ENCODE measurements at places on chromosomes 4 and X. TPM values are rescaled to one million over a fixed set of nuclear protein-coding genes. Genes with fewer than 3 reads are reported as not detected.

The CLCN5 gene
- 18.9 TPM for total RNA-seq

DNA sequence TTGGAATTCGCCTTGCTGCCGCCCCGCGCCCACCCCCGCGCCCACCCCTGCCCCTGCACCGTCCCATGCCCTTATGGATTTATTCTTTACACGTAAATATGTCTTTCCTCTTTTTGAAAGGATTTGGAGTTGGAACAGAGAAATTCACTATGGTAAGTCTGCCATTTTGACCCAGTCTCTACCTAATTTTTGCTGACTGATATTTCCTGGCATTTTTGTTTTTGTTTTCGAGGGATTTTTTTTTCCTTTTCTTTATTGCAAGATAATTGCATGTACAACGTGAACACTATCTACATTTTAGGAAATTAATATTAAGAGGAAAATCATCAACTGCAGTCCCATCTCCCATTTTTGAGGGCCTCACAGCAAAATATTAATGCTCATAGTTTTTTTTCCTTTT is 468 bp upstream of the SPIN2B start:
- DNase-seq, result no peak

DNA sequence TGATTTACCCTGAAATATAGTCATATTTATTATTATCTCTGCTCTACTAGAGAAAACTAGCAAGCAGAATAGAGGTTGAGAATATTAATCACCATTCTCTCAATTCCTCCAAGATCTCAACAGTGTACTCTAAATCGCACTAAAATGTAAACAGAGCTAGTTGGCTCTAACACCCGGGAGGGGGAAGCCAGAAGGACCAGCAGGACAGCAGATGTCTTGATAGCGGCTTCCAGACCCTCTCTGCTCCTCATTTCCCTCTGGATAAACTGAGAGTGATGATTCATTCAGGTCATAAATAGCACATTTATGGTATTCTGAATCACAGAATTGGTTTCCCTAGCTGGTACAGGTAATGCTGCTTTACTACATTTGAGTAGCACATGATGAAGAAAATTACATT is 82.5 kb downstream of the TBC1D9 start:
- peak; percentile 59 for DNase-seq

The ATXN3L gene
- not detected for total RNA-seq

- DNase-seq, result no peak
Measured at GRCh38 chrX:39398215-39398962, 597.1 kb downstream of the MID1IP1 start.

GRCh38 chr4:147096667-147097604 is 151.3 kb upstream of the TTC29 start:
- peak; percentile 21 for DNase-seq

- no peak for DNase-seq
Measured at GRCh38 chr4:143178923-143179322, 5.8 kb upstream of the USP38 start.

The TBC1D9 gene
- 30.2 TPM for total RNA-seq

The IGFBP7 gene
- total RNA-seq, result 85.4 TPM

GRCh38 chrX:115665122-115665521 is 104.1 kb downstream of the PLS3 start:
- DNase-seq, result no peak

The FBXO8 gene
- 35.0 TPM for total RNA-seq

The GLUD2 gene
- total RNA-seq, result 3.3 TPM

Data from skin of body (tissue), 3 donors.